ENCODE measurements at places on chromosomes 2 and 18.
A peak's percentile ranks its signal among the peaks of the same experiment; 100 is the strongest.

GRCh38 chr2:189876271-189876670 lies 92.0 kb downstream of the PMS1 start:
- DNase-seq = no peak

DNA sequence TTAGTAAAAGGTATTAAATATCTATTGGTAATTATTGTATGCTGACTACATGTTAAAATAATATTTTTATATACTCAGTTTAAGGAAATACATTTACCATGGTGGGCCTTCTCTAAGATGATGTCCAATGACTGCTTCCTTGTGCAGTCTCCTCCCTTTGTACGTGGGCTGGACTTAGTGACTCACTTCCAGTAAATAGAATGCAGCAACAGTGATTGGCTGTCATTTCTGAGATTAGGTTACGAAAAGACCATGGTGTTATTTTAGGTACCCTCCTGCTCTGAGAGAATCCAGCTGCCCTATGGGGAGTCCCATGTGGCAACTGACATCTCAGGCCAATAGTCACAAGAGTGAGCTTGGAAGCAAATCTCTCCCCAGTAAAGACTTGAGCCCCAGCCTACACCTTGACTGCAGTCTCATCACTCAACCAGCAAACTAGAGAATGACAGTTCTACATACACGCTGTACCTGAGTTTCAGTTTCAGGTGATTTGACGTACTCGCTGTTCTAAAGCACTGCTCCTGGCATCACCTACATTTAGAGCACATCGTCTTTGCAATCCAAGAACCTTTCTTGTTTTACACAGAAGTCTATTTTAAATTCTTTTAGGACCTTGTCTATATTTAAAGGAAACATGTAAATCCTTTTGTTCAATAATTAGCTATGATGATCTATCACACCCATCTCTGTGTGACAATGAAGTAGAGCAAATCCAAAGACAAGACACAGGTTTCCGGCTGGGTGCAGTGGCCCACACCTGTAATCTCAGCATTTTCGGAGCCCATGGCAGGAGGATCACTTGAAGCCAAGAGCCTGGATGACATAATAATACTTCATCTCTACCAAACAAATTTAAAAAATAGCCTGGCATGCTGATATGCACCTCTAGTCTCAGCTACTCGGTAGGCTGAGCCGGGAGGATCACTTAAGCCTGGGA lies 87.2 kb downstream of the COBLL1 start:
- no peak for DNase-seq

- no peak for DNase-seq
These were observed 133.4 kb upstream of the GPC1 start for GRCh38 chr2:240302041-240302440.

DNA sequence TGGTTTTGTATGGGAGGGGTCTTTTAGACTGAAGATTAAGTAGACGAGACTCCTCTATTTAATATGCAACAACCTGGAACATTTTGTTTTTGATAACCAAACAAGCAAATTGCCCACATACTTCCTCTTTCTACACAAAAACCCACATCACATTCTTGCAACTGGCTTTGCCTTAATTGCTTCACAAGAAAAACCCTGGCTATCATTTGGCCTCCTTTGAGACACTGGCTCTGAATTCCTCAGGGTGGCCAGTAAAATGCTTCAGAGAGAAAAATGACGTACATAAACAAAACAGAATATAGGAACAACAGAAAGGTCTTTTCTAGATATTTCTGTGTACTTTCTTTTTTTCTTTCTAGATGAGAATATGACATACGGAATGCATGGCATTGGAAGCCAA lies 103.0 kb downstream of the TRIB2 start:
- no peak for DNase-seq

DNA sequence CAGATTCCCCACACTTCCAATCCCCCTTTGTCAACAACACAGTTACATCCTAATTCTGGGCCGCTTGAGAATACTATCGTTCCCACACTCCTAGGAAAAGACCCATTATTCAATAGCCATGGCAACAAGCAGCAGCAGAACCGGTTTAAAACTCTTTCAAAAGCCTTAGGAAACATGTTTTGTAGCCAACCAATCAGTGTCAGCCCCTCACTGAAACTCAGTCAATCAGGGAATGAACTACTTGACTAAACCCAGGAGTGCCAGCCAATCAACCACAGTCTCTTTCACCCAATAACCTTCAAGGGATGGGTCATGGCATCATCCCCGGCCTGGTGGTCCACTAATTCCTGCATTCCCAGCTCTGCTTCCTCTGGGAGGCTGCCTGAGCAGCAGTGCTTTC lies 204.8 kb upstream of the HS6ST1 start:
- no peak for DNase-seq

- no peak for DNase-seq
These were observed 743.6 kb upstream of the FANCL start for GRCh38 chr2:58984731-58985130.

DNA sequence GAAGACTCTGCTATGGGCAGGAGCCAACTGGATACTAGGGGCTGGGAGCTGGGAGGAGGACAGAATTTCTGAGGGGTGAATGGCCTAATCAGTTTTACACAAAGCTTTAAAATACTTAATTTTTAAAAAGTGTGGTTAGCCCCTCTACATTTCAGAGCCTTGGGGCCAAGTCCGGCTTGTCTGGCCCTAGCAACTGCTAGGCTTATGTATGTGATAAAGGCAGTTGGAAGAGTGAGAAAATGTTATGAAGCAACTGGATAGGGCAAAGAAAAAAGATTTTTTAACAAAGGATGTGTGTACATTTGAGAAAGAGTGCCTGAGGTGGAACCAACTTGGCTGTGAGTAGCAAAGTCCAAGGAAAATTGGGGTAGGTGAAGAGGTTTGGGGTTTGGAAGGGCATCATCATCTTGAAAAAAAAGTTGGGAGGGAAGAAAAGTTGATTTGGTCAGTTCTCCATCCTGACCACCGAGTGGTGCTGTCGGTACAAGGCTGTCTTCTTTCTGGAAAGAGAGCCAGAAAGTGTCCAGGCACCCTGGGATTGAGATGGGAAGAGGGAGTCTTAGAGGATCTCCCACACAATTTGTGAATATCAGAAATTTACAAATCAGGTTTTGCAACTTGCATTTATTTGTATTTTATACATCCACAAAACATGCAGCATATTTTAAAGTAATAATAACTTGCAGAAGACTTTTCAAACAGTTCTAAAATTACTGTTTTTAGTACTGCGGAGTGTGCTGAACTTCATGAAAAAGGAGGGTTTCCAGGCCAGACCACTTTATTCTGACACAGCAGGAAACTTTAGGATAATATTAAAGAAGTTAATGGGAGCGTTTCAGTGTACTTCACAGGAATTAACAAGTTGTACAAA lies 10.5 kb upstream of the CDK15 start:
- DNase-seq = peak; percentile 50

DNA sequence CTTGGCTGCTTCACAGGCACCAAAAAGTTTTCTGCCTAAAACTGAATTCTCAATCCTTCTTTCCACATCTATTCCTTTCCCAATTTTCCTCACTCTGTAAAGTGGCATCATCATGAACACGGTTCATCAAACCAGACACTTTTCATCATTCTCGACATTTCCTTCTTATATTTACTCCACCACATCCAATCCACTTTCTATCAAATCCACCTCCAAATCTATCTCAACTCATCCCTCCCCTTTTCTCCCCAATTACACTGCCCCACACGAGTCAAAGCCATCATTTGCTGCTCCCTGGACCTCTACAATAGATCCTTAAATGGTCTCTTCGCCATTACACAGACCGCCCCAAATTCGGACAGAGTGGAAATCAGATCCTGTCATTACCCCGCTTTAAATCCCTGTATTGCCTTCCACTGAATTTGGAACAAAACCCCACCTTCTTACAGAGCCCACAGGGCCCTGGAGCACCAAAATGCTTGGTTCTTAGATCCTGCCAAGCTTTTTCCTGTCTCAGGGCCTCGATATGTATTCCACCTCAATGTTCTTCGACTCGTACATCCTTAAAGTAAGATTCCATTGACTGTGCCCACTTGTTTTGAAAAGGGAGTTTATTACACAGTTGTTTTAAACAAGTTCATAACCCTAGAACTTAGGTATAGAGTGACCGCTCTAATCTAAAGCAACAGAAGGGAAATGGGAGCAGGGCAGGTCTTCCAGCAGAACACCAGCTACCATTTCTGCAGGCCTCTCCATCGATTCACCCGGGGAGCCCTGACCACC lies 856 bp downstream of the ACAA2 start:
- no peak for DNase-seq

DNA sequence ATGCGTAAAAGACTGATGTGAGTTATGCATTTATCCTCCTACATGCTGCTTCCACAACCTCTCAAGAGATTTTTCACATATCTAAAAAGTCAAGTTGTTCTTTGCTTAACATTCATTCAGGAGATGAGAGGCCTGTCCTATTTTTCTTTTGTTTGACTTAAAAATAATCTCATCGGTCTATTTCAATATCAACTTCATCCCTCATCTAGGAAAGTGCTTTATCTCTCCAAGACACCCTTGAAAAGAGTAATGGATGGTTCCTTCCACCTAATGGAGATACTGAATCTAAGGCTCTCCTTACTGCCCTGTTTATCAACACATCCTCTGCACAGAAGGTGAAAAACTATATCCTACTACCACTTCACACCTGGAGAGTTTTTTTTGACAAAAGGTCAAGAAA lies 2.4 kb downstream of the NFE2L2 start:
- no peak for DNase-seq

- no peak for DNase-seq
These were observed 134.5 kb downstream of the RHBDD1 start for GRCh38 chr2:226970362-226970761.

DNA sequence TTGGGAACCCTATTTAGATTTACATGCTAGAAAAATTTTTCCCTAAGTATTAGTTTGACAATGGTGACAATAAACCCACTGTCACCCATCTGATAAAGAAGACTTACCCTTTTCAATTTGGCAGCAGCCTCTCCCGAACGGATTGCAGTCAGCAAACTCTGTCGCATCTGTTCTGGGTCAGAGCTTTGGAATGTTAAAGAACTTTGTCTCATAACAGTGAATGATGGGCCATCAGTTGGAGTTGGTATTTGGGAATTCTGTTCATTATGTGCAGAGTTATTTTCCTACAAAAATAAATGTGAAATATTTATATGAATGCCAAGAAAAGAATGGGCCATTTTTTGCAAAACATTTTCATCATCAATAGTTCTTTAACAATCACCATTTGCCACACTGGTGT lies 70.8 kb upstream of the GRB14 start:
- no peak for DNase-seq

DNA sequence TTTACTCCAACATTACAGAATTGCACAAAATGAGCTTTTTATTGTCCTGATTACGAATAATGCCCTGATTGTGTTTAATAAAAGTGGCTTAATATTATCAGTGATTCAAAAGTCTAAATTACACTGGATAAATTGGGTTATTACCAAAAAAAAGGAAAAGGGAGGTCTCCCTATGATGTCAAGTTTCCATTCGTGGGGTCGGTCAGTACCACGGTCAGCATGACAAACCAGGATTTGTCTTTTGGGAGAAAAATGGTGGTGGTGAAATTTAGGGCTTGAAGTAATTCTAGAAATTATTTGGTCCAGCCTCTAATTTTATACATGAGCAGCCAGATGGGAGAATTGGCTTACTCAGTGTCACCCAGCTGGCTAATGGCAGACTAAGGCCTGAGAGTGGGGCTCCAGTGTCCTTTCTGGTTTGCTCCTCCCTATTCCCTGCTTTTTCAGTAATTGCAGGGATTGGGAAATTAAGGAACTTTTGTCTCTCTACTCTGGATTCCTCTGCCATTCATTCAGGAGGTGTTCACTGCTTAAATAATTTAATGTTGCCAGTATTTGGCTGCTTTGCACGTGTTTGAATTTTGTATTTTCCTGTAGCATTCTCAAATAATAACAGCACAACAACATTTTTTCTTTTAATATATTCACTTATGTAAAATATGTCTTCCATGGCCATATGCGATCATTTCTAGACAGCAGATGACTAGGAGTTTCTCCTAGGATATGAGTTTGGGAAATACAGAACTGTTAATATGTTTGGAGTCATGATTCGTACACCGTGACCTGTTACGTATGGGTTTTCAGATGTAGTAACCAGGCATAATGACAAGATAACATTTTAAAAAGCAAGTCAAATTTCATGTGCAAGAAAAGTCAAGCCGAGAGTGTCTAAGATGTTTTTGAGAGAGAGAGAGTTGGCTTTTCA lies 128.9 kb upstream of the NOSTRIN start:
- no peak for DNase-seq

DNA sequence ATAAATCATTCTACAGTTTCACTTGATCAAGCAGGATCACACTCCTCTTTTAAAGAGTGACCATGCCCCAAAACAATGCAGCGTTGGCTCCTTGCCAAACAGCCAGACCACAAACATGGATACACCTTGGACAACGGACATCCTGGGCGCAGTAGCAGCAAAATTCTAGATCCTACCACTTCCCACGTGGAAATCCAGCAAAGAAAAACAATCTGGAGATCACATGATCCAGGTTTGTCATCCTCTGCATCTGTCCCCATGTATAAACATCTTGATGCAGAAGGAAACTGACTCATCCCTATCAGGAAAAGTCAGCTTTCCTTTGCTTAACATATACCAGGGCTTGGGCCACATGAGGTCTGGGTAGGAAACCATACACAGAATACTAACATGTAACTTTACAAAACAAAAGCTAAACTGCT lies 53.1 kb downstream of the ZNF521 start:
- no peak for DNase-seq

- DNase-seq = peak; percentile 49
These were observed 86.6 kb downstream of the ITGB1BP1 start for GRCh38 chr2:9336576-9337314.

GRCh38 chr2:10211844-10212422 lies 89.4 kb downstream of the RRM2 start:
- no peak for DNase-seq

GRCh38 chr2:12486205-12487118 lies 230.3 kb upstream of the TRIB2 start:
- DNase-seq = no peak

DNA sequence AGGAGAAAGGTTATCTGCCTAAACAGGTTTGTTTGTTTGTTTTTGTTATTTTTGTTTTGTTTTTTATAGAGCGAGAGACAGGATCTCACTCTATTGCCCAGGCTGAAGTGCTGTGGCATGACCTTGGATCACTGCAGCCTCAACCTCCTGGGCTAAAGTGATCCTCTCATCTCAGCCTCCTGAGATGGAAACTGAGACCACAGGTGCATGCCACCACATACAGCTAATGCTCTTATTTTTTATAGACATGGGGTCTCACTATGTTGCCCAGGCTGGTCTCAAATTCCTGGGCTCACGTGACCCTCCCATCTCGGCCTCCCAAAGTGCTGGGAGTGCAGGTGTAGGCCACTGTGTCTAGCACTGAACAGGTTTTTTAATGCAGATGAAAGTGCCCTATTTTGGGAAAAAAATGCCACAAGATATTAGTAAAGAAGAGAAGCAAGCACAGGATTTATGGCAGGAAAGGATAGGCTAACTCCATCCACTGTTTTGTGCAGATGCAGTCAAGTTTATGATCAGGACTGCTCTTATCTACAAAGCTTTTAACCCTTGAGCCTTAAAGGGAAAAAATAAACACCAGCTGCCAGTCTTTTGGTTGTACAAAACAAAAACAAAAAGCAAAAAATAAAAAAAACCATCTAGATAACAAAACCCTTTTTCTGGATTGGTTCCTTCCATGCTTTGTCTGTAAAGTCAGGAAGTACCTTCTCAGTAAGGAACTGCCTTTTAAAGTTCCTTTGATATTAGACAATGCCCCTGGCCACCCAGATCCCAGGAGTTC lies 29.4 kb downstream of the MAP4K3 start:
- DNase-seq = no peak

- no peak for DNase-seq
These were observed 1.6 kb downstream of the RAB27B start for GRCh38 chr18:54829856-54830255.

GRCh38 chr2:68757081-68757480 lies 22.5 kb downstream of the ARHGAP25 start:
- DNase-seq = no peak

Measured in HuH-7.5 (cell line).